Activated naive CD8-positive, alpha-beta T cell treated with anti-CD3 and anti-CD28 coated beads for 36 hours (primary cell): ENCODE measurements at places on chromosomes 2 and 18.

- DNase-seq, result no peak
Observed at GRCh38 chr2:64371727-64372126, 82.2 kb upstream of the LGALSL start.

DNA sequence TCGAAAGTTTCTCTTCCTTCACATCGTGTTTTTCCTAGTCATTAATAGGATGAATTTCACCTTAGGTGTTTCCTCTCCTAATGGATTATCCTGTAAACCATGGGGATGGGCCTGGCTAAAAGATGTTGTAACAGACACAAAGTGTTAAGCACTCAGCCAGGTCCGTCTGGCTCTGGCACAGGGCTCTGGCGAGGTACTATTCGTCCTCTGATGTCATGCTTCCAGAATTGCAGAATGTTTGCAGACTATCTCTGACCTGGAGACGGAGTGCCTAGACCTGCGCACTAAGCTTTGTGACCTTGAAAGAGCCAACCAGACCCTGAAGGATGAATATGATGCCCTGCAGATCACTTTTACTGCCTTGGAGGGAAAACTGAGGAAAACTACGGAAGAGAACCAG, 13.2 kb downstream of the ATG16L1 start:
- DNase-seq, result no peak

- DNase-seq, result no peak
Observed at GRCh38 chr2:217014328-217015105, 154.7 kb upstream of the TNP1 start.

GRCh38 chr2:127381762-127382161, 6.0 kb downstream of the MAP3K2 start:
- DNase-seq, result no peak

GRCh38 chr2:168545439-168546082, 89.5 kb downstream of the CERS6 start:
- DNase-seq, result no peak

- no peak for DNase-seq
Observed at GRCh38 chr2:51247252-51247805, 215.4 kb upstream of the NRXN1 start.

GRCh38 chr18:54775686-54776085, 52.6 kb upstream of the RAB27B start:
- DNase-seq, result no peak
